ENCODE measurements at places on chromosomes 3 and 15. TPM values are rescaled to one million over a fixed set of nuclear protein-coding genes. Genes with fewer than 3 reads are reported as not detected.
A peak's percentile ranks its signal among the peaks of the same experiment; 100 is the strongest.

DNA sequence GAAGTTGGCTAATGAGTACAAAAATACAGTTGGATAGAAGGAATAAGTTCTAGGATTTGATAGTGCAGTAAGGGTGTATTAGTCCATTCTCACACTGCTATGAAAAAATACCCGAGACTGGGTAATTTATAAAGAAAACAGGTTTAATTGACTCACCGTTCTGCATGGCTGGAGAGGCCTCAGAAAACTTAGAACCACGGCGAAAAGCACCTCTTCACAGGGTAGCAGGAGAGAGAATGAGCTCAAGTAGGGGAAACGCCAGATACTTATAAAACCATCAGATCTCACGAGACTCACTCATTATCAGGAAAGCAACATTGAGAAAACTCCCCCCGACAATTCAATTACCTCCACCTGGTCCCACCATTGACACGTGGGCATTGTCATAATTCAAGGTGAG is 483.3 kb downstream of the TUSC7 start:
- H3K4me1 ChIP-seq, result no peaks in the 10 kb centered on the region
- no peak overlapping the region for H3K27ac ChIP-seq
- no peak for DNase-seq

DNA sequence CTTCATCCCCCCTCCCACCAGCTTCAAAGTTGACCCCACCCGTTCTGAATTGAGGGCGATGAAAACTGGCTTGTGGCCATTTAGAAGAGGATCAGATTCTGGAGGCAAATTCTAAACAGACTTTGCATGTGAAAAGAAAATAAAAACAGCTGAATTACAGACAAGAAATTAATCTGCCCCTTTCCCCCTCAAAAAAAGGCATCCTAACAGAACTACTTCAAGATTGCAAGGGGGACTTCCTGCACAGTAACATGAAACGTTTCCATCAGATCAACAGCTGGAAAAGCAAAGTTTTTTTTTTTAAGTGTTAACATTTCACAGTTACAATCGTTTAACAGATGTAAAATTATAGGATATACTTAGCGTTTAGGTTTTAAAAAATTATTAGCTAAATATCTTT is 229.3 kb downstream of the RORA start:
- H3K4me1 ChIP-seq, result peaks cover 5% of the 10 kb centered on the region
- H3K27me3 ChIP-seq, result no peaks in the 10 kb centered on the region
- no peak for DNase-seq
- no peak overlapping the region for H3K4me3 ChIP-seq
- no peak overlapping the region for H3K27ac ChIP-seq

GRCh38 chr15:74173380-74174218 is at the start of gene ISLR:
Gene ISLR (plus strand): TSS chr15:74173710. CDS start chr15:74174859, 1,149 bp downstream.
- peak within 1 kb of the TSS; percentile 46 for H3K27ac ChIP-seq
- no peaks in the 10 kb centered on the region for H3K27me3 ChIP-seq
- H3K4me1 ChIP-seq, result no peaks in the 10 kb centered on the region
- DNase-seq, result no peak
- H3K36me3 ChIP-seq, result no peaks in the 10 kb centered on the region
- no peak within 1 kb of the TSS for H3K4me3 ChIP-seq

GRCh38 chr3:71401695-71402231 is 181.8 kb downstream of the FOXP1 start:
- no peak for DNase-seq
- H3K4me3 ChIP-seq, result no peak overlapping the region
- no peaks in the 10 kb centered on the region for H3K27me3 ChIP-seq

DNA sequence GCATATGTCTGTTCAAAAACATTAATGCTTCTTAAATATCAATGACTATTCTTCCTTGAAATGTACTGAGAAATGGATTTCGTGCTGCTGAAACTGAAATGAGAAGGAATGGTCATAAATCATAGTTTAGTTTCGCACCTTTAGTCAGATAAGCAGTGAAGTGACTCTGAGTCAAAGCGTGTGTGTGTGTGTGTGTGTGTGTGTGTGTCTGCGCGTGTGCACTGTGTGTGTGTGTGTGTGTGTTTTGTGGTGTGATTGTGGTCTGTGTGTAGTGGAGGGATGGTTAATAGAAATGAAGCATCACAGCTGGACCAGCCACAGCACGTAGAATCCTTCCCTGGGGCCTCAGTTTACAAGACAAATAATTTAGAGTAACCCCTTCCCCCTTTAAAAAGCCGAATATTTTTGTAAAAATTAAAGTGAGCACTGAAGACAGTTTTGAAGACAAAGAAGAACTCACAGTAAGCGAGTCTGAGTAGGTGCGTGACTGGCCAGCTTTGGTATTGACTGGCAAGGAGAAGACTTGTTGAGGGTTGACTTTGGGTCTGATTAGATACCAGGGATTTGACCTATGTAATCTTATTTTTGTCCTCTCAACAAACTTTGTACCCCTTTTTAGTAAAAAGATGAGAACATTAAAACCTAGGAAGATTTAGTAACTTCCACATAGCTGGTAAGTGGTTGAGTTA is 202.0 kb upstream of the IL12A start:
- no peak overlapping the region for H3K4me3 ChIP-seq
- H3K4me1 ChIP-seq, result no peaks in the 10 kb centered on the region
- no peak for DNase-seq

DNA sequence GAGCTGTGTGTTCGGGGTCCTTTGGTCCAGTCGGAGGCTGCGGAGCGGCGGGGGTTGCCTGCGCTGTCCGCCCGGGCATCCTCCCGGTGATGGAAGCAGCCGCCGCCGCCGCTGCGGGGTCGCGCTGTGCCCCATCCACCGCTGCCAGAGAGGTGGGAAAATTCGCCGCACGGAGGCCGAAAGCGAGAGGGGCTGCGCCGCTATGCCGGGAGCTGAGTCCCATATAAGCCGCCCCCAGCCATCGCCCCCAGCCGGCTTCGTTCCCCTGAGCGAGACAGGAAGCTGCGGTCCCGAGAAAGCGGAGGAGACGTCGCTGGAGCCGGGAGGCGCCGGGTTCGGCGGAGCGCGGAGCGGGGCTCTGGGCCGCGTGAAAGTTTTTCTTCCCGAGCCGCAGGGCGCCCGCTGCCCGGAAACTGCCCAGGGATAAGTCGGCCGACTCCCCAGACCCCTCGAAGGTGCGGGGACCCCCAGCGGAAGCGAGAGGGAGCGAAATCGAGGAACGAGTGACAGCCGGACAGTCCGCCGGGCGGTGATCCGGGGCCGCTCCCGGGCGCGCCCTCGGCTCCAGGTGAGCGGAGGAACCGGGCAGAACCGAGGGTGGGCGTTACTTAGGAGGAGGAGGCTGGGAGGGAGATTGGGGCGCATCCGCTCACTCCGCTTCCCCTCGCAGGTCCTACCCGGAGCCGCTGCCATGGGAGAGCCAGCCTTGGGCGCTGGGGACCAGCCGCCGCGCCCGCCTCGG is 574 bp downstream of the CHST2 start:
- peak overlapping the region; percentile 44 for H3K4me3 ChIP-seq
- no peaks in the 10 kb centered on the region for H3K4me1 ChIP-seq
- H3K27me3 ChIP-seq, result no peaks in the 10 kb centered on the region
- no peaks in the 10 kb centered on the region for H3K36me3 ChIP-seq

DNA sequence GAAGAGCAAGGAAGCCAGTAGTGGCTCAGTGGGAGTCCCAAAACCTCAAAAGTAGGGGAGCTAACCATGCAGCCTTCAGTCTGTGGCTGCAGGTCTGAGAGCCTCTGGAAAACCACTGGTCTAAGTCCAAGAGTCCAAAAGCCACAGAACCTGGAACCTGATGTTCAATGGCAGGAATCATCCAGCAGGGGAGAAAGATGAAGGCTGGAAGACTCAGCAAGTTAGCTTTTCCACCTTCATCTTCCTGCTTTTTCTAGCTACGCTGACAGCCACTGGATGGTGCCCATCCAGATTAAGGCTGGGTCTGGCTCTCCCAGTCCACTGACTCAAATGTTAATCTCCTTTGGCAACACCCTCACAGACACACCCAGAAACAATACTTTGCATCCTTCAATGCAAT is 626.3 kb downstream of the NAALADL2 start:
- H3K27ac ChIP-seq, result no peak overlapping the region
- no peaks in the 10 kb centered on the region for H3K27me3 ChIP-seq
- H3K4me1 ChIP-seq, result no peaks in the 10 kb centered on the region
- DNase-seq, result no peak

- H3K27ac ChIP-seq, result no peak overlapping the region
- no peak for DNase-seq
- no peaks in the 10 kb centered on the region for H3K36me3 ChIP-seq
- no peak overlapping the region for H3K4me3 ChIP-seq
These were observed 33.3 kb downstream of the PCSK6 start for GRCh38 chr15:101456057-101456739.

DNA sequence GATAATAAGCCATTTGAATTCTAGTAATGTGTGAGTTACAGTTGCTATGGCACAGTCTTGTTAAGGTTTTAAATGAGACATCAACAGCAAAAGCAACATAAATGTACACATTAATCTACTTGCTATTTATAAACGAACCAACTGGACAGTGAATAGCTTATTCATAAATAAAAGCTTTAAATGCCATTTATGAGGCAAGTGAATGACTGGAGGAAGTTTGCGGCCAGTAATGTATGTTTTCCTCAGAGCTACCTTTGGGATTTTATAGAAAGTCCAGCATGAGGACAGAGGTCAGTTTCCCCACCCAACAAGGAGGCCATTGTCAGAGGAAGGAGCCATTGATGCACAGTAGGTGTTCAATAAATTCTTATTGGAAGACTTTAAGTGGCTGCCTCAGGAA is 48.0 kb upstream of the PXYLP1 start:
- DNase-seq, result no peak
- H3K27ac ChIP-seq, result no peak overlapping the region
- no peaks in the 10 kb centered on the region for H3K27me3 ChIP-seq
- H3K4me1 ChIP-seq, result no peaks in the 10 kb centered on the region

DNA sequence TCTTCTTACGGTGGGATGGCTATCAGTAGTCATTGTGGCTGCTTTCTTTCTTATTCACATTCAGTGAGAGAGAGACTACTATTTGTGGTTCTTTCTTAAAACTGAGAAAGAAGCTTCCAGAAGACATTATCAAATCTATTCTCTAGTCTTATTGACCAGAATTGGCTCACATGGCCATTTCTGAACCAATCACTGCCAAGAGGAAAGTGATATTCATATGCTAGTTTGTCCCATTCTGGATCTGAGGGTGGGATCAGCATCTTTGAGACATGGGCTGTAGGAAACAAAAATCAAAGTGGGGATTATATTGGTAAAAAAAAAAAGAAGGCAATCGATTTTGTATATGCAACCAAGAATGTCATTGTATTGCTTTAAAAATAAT is 106.4 kb upstream of the RASGRP1 start:
- H3K27ac ChIP-seq, result no peak overlapping the region
- H3K27me3 ChIP-seq, result no peaks in the 10 kb centered on the region
- no peaks in the 10 kb centered on the region for H3K36me3 ChIP-seq
- H3K4me1 ChIP-seq, result no peaks in the 10 kb centered on the region
- no peak for DNase-seq

- peaks cover 8% of the 10 kb centered on the region for H3K4me1 ChIP-seq
- DNase-seq, result no peak
- no peak overlapping the region for H3K27ac ChIP-seq
- H3K36me3 ChIP-seq, result no peaks in the 10 kb centered on the region
- no peaks in the 10 kb centered on the region for H3K27me3 ChIP-seq
These were observed 46.9 kb upstream of the CHD2 start for GRCh38 chr15:92853222-92853621.

DNA sequence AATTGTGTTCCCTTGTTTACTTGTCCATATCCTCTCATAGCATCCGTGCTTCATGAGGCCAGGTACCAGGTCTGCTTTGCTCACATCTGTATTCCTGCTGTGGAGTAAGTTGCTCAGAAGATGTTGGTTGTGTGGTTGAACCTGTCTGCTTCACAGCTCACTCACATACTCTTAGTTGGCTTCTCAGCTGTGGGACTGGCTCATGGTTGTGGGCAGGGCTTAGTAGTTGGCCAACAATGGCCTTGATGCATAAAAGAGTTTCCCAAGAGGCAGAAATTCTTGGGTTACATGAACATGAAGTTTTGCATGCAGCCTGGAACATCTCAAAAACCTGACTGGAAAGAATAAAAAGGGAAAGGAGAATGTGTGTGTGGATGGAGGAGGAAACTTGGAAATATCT is 17.0 kb downstream of the CELF6 start:
- no peak overlapping the region for H3K4me3 ChIP-seq
- no peak overlapping the region for H3K27ac ChIP-seq
- no peaks in the 10 kb centered on the region for H3K36me3 ChIP-seq
- no peaks in the 10 kb centered on the region for H3K4me1 ChIP-seq
- no peak for DNase-seq

GRCh38 chr15:62344806-62345539 is 179.9 kb upstream of the C2CD4B start:
- no peak overlapping the region for H3K27ac ChIP-seq
- H3K4me1 ChIP-seq, result no peaks in the 10 kb centered on the region
- no peaks in the 10 kb centered on the region for H3K27me3 ChIP-seq
- H3K4me3 ChIP-seq, result no peak overlapping the region
- peak; percentile 74 for DNase-seq

- no peak overlapping the region for H3K27ac ChIP-seq
- H3K4me1 ChIP-seq, result peaks cover 16% of the 10 kb centered on the region
- no peak for DNase-seq
- no peaks in the 10 kb centered on the region for H3K27me3 ChIP-seq
- no peak overlapping the region for H3K4me3 ChIP-seq
These were observed 36.5 kb downstream of the ATP13A3 start for GRCh38 chr3:194450341-194450740.

DNA sequence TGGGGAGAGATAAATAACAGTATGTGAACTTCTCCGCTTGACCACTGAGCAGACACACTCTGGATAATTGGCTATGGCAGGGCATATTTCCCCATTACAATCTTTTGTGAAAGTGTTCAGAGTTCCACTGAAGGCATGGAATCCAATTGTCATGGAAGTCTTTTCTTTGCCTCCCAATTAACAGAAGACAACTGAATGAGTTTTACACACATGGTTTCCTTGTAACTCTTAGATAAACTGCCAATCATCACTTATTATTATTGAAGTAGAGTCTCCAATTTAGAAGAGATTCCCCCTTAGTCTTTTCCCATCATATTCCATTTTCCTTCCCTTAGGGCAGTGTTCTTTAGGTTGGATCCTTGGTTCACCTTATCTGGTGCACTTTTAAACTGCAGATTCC is 308.3 kb downstream of the NR2F2 start:
- no peaks in the 10 kb centered on the region for H3K4me1 ChIP-seq
- H3K27me3 ChIP-seq, result no peaks in the 10 kb centered on the region
- no peak overlapping the region for H3K4me3 ChIP-seq
- no peak for DNase-seq

- no peaks in the 10 kb centered on the region for H3K36me3 ChIP-seq
- H3K4me1 ChIP-seq, result no peaks in the 10 kb centered on the region
- no peak overlapping the region for H3K4me3 ChIP-seq
- no peak for DNase-seq
- H3K27ac ChIP-seq, result no peak overlapping the region
- H3K27me3 ChIP-seq, result no peaks in the 10 kb centered on the region
These were observed 589.0 kb upstream of the DPPA4 start for GRCh38 chr3:109926376-109926775.

The C3orf70 gene
- 0.90 TPM for total RNA-seq

The CHRNA7 gene
- 6.4 TPM for total RNA-seq

The CHRM5 gene
- not detected for total RNA-seq

The ROBO2 gene
- total RNA-seq, result 1.7 TPM

The ZPLD1 gene
- total RNA-seq, result not detected

The ADGRG7 gene
- total RNA-seq, result not detected

The ARNT2 gene
- 2.1 TPM for total RNA-seq

The GABRG3 gene
- total RNA-seq, result not detected
